ENCODE measurements at places on chromosomes 1 and 21.

DNA sequence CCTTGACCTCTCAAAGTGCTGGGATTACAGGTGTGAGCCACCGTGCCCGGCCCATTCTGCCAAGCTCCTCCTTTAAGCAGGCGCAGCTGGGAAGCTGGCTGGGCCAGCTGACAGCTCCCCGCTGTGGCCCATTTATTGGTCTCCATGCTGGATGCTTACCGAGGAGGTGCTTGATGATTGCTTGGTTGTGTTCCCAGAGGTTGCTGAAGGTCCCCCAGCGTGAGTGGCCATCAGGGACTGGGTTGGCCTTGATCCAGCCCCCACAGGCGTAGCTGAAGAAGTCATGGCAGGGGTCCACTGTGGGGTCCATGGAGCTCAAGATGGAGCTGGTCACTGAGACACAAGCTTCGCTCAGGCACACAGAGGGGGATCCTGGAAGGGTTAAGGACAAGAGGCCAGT lies 17.7 kb downstream of the ECE1 start:
- no peak for DNase-seq

DNA sequence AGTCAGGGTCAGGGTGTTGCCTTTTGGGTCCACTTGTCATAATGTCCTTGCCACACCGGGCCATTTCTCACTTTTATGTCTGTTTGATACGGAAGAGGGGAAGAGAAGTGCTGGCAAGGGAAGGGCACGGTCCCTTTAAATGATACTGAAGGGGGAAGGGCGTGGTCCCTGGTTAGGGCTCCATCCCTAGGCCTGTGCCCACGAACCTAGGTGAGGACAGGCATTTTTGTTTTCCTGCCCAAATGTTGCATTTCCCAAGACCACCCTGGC lies 25.2 kb downstream of the B3GALT5 start:
- no peak for DNase-seq

GRCh38 chr1:121448851-121449250 lies 264.1 kb downstream of the SRGAP2C start:
- DNase-seq: no peak

- DNase-seq: no peak
These were observed 96.8 kb upstream of the RUNX3 start for GRCh38 chr1:25026730-25027450.

DNA sequence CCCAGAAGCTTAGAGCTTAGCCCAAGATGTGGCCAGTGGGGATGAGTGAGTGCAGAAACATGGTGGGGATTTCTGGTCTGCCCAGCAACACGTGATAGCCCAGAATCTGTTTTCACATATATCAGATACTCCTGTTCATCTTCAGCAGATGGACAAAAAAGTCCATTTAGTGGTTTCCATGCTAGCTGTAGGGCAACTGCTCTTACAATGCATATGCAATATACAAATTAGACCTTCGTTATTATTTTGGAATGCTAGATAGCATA lies 96.9 kb upstream of the SGIP1 start:
- no peak for DNase-seq

DNA sequence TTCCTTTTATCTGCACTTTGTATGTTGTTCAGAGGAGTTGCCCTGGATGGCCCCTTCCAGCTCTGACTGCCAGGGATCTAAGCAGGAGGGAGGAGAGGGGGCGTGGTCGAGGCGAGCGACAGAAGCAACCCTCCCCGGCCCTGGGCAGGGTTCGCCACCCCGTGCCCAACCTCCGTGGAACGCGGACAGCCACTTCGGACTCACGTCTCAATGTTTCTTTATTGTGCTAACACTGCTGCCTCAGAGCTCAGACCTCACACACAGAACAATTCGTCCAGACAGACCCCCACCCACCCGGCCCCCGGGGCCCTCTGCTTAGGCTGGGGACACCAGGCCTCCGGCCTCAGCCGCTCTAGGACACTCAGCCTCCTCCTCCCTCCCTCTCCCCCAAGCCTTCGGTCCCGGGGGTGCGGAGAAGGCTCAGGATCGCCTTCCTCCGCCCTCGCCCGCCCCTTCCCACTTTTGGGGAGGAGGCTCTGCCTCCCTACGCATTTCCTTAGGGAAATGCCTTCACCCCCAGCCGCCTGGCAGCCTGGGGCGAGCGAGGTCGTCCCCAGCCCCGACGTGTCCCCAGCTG lies 8.3 kb downstream of the VSIG8 start:
- no peak for DNase-seq

GRCh38 chr1:231871878-231872277 lies 245.3 kb downstream of the DISC1 start:
- no peak for DNase-seq

GRCh38 chr1:205600085-205600484 lies 31.7 kb downstream of the ELK4 start:
- no peak for DNase-seq

GRCh38 chr1:172084876-172085275 lies 243.6 kb downstream of the DNM3 start:
- no peak for DNase-seq

DNA sequence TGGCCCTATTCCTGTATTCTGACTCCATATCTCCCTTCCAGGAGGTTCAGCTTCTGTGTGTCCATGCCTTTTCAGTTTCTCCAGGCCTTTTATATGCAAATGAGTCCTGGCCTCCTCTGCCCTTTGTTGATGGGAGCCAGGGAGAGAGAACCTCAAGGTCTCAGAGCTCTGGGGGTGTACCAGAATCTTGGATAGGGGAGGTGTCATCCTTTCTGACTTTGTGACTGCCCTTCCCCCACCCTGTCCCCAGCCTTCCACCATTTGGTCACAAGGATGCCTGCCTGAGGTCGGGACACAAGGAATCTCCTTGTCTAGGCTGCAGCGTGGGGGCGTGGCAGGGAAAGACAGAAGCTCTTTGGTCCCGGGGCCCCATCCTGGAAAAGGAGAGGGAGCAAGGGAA lies 18.6 kb downstream of the LURAP1 start:
- DNase-seq: no peak

- no peak for DNase-seq
These were observed 8.8 kb downstream of the CD1E start for GRCh38 chr1:158362482-158362881.

GRCh38 chr1:6831366-6831765 lies 46.1 kb downstream of the CAMTA1 start:
- DNase-seq: no peak

GRCh38 chr1:206808615-206809014 lies 36.3 kb upstream of the IL10 start:
- DNase-seq: no peak

DNA sequence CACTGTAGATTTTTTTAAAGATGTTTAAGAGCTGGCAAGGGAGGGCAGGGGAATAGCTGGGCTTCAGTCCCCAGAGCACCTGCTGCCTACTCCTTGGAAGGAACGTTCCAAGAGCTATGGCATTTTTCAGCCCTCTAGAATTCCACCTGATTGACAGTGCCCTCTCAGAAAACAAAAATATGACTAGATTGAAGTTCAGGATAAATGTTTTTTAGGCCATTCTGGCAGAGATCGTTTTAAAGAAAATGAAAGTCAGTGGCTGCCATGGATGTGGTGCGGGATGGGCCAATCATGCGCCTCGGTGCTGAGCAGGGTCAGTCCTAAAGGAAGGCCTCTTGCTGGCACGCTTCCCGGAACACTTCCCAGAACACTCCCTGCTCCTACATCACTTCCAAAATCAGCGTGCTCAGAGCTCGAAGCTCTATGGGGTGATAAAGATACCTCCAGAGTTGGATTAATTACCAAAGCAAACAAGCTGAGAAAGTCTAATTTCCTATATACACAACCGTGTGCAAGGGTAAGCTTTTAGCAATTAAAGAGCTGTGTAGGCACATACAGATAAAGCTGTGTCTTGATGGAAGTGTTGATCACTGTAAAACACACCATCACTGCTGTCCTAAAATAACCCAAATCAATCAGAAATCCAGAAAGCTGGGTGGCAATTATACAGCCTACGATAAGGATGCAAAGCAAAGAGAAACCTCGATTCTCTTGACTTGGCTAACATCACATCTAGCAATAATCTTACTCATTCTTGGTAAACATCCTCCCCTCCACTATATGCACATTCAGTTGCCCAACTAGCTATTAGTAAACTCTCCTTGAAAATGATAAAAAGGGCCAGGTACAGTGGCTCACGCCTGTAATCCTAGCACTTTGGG lies 34.6 kb downstream of the TGFBR3 start:
- DNase-seq: no peak

DNA sequence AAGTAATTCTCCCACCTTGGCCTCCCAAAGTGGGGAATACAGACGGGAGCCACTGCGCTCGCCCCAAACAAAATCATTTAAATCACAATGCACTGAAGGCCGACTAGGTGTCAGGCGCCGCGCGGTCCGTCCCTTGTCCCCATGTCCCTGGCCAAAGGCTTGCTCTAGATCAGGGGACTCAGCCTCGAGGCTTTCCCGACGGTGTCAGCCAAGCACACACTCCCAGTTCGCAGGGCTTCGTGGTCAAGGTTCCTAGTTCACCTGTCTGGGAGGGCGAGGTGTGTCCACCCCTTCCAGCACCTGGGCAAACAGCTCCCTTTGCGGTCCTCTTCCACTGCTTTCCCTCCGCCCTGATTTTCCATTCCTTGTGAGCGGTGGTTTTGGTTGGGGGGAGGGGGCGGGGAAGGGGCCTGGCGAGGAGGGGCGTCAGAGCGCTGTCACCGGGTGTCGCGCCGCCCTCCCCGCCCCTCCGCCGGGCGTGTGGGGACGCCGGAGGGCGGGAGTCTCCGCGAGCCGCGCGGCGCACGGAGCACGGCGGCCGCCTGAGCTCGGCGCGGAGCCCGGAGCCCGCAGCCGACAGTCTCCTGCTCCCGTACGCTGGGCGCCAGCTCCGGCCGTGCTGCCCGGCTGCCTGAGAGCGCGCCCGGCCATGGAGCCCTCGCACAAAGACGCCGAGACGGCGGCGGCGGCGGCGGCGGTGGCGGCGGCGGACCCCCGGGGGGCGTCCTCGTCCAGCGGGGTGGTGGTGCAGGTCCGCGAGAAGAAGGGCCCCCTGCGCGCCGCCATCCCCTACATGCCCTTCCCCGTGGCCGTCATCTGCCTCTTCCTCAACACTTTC lies at the start of gene STUM:
STUM (plus strand) TSS at position 509 of the 838 bp plus-strand sequence; CDS start at position 650, 141 bp downstream.
- DNase-seq: no peak

GRCh38 chr1:112383759-112384370 lies 12.1 kb upstream of the CTTNBP2NL start:
- no peak for DNase-seq

GRCh38 chr1:202249436-202249835 lies 55.8 kb downstream of the LGR6 start:
- no peak for DNase-seq

DNA sequence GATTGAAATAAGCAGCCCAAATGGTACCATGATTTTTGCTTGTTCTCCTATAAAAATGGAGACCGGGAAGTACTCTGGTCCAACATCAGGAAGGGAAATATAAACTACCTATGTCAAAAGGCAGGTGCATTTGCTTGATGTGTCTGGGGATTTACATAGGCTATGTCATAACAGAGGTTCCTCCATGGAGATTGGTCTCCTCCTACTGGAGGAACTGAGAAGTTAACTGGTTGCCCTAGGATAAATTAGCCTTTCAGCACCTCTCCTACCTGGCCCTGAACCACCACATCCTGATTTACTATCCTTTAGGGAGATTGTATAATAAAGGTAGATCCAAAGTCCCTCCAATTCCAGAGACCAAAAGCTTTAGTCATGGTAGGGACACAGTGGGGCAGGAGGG lies 1109.3 kb upstream of the B3GALT2 start:
- DNase-seq: peak; percentile 33

DNA sequence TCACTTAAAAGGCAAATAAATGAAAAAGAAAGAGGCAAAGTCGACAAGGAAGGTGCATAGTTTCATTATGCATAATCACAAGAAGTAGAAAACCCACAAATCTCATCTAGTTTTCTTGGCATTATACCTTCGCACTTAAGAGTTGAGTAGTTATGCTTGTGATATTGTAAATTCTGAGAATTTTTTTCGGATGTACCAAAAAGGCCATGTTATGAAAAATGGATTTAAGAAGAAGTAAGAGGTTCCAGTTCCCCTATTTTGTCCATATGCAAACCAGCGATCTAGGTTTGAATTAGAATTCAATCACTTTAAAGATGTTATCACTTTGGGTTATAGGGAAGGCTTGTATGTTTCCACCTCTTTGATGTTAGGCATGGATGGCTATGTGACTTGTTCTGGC lies 7.9 kb upstream of the ERICH3 start:
- no peak for DNase-seq

- DNase-seq: no peak
These were observed 74.7 kb downstream of the RAP1GAP start for GRCh38 chr1:21594501-21594900.

DNA sequence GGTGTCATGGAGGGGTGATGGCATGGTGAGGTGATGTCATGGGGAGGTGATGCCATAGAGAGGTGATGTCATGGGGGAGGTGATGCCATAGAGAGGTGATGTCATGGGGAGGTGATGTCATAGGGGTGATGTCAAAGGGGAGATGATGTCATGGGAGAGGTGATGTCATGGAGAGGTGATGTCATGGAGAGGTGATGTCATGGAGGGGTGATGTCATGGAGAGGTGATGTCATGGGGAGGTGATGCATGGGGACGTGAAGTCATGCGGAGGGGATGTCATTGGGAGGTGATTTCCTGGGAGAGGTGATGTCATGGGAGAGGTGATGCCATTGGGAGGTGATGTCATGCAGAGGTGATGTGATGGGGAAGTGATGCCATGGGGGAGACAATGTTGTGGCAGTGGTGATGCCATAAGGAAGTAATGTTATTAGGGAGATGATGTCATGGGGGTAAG lies 92.1 kb upstream of the C1orf174 start:
- DNase-seq: peak; percentile 13

GRCh38 chr21:46639489-46640386 lies 4.3 kb downstream of the PRMT2 start:
- DNase-seq: no peak

GRCh38 chr1:166133857-166134256 lies 32.9 kb downstream of the FAM78B start:
- no peak for DNase-seq

- no peak for DNase-seq
These were observed 19.8 kb upstream of the GBP3 start for GRCh38 chr1:89042491-89042890.

- DNase-seq: no peak
These were observed 64.6 kb upstream of the SPAG17 start for GRCh38 chr1:118249641-118250040.

- no peak for DNase-seq
These were observed 25.3 kb upstream of the IGSF3 start for GRCh38 chr1:116692879-116693278.

DNA sequence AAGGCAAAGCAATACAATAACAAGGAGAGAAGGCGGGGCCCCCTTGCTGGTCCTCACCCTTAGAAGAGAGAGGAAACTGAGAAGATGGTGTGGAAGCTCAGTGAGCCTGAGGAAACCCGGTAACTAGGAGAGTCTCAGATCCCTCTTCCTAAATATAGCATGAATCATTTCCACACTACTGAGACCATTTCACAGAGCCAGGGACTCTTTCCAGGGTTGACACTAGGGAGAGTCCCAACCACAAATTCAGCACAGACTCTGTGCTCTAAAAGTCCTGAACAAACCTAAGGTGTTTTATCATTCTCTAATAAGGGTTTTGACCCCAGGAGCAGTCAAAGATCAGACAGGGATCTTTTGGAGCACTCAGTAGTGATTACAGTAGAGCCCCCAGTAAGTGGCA lies 647.7 kb downstream of the KCNT2 start:
- DNase-seq: no peak

- no peak for DNase-seq
These were observed 28.5 kb upstream of the EEIG2 start for GRCh38 chr1:108531444-108531843.

- no peak for DNase-seq
These were observed 62.7 kb downstream of the PRDM2 start for GRCh38 chr1:13762642-13763041.
